ENCODE measurements at places on chromosomes 7 and 10.

DNA sequence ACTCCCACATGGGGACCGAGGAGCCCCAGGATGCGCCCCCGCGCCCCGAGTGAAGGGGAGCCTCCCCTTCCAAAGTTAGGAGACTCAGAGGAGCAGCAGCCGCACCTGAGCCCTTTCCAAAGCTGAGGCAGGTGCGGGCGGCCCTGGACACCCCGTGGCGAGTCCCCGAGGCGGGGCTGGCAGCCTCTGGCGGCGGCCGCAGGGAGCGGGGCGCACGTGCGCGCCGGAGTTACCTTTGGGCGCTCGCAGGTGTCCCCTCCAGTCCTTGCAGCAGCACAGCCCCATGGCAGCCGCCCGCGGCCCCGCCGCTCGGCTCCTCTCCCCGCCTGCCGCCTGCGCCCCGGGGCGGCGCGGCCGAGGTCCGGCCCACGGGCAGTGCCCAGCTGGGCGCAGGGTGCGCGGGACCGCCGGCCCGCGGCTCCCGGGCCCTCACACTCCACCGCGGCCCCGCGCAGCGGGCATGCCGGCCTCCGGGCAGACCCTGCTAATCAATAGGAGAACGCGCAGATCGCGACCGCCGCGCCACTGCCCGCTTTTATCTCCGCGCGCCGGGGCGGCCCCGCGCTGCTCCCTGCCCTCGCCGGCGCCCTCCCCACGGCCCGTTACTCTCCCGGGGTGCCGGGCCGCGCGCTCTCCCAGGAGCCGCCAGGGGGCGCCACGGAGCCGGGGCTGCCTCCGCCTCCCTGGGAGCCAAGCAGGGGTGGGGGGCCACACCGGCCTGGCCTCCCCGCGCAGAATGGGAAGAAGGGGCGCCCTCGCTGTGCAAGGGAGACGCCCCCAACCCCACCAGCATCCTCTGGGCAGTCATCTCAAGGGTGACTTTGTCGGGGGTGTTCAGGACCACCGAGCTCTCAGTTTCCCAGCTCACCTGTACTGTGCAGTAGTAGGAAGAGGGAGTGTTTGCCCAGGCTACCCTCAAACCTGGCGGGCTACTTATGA, 80.8 kb downstream of the ARHGAP22 start:
- no peak for DNase-seq

DNA sequence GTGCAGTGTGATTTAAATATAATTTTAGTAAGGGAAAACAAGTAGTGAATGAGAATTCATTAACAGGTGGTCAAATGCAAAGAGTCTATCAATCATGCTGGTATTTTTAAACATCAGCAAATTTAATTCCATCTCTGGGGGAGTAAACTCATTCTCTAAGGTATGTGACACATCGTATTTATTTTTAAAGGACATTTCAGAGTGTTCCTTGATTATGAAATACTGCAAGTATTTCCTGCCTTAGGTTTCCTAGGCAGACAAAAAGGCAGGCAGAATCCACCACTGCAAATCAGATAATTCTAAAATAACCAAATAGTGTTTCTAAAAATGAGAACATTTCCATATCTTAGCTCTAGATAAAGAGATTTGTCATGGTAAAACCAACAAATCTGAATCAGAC, 193.8 kb downstream of the LRRTM3 start:
- DNase-seq = no peak

GRCh38 chr10:113285305-113285704, 267.5 kb upstream of the HABP2 start:
- DNase-seq = no peak

DNA sequence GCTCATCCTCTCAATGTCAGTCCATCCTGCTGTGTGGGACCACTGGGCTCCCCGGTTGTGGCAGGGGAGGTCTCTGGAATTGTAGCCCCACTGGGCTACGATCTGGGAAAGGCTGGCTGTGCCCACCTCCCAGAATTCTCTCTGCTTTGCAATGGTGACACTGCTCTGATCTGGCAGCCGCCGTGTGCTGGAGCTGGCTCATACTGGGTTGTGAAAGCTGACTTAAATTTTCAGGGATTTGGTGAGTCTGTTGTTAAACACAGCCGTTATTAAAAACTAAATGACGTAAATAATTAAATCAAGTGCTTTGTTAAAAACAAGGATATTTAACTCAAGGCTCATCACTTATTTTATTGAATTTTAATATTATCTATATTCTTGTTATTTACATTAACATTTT, 160.0 kb downstream of the TAX1BP1 start:
- DNase-seq = no peak

- no peak for DNase-seq
These were observed 174.5 kb upstream of the AKR1E2 start for GRCh38 chr10:4651404-4652037.

DNA sequence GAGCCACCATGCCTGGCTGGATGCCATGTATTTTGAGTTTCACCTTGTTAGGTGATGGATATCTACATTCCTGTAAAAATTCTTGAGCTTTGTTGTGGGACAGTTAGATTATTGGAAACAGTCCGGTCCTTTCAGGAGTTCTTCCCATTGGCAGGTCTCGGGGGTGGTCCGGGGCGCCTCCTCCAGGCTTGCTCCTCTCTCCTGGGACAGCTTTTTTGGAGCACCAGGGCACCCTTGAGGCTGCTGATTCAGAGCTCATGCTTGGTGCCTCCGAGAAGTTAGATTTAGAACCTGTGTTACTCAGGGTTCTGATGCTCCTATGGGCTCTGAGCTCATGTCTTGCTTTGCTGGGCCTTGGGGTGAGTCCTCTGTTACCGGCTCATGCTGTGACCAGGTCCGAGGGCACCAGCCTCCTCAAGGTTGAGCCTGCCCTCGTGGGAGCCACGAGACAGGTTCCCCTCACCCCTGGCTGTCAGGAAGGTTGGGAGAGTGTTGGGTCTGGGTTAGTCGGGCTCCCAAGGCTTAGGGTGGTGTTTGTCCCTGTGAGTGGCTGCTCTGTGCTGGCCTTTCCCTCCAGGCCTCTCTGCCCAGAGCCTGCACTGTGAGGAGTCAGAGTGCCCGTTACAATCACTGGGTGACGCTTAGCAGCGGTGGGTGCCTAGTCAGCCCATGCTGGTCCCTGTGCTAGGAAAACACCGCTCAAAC, 6.0 kb downstream of the SPRN start:
- no peak for DNase-seq

All from retinal pigment epithelial cell (primary cell).